ENCODE measurements at places on chromosomes 3 and 15.

- DNase-seq, result no peak
Measured at GRCh38 chr15:60721257-60721626, 242.3 kb upstream of the ICE2 start.

DNA sequence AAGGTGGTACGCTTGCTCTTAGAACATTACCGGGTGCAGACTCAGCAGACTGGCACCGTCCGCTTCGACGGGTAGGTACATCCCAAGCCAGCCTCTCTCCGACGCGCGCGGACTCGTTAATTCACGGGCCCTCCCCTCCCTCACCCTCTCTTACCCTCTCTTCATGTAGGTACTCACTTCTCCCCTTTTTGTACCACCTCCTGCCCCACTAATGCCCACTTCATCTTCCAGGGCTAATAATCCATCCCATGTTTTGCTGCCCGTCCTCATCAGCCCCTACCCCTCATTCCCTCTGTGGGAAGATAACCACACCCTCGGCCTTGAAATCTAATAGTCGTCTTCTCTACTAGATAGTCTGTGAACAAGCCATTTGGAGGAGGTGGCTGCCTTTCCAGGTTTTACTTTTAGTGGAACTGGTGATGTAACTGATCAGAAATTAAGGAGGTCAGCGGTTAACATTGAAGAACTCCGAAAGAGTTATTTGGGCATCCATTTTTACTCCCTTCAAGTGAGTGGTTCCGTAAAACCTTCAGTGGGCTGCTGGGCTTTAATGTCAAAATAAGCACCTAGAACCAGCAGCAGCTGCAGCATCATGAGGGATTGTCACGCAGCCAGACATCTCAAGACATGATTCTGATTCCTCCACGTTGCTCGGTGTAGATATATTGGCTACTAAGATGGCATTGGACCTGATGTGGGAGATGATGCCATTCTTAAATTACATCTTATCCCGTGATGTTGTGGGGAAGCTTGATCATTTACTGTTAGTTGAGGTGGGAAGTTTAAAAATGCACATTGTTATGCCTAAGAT lies 1.3 kb downstream of the FEM1B start:
- no peak for DNase-seq

DNA sequence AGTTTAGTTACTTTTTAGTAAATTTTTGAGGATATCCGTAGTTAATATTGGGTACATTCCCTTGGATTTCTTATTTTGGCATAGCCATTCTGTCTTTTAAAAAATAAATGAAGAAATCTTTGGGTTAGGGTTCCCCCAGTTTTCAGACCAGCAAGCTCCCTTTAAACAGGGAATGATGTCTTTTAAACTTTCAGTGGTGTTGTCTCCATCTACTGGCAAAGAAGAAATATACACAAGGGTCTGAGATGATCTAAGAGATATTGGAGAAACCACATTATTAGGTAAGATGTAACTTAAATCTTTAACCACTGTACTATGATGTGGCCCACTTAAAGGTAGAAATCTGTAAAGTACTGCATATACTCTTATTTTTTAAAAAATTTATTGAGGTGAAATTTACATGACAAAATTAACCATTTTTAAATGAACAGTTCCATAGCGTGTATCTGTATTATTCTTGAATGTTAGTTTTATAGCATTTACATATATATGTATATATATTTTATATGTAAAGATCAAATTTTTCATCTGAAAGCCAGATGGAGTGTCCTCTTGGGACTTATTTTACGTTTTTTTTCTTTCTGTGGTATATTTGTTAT lies 35.1 kb upstream of the EIF3J start:
- DNase-seq, result peak; percentile 8

DNA sequence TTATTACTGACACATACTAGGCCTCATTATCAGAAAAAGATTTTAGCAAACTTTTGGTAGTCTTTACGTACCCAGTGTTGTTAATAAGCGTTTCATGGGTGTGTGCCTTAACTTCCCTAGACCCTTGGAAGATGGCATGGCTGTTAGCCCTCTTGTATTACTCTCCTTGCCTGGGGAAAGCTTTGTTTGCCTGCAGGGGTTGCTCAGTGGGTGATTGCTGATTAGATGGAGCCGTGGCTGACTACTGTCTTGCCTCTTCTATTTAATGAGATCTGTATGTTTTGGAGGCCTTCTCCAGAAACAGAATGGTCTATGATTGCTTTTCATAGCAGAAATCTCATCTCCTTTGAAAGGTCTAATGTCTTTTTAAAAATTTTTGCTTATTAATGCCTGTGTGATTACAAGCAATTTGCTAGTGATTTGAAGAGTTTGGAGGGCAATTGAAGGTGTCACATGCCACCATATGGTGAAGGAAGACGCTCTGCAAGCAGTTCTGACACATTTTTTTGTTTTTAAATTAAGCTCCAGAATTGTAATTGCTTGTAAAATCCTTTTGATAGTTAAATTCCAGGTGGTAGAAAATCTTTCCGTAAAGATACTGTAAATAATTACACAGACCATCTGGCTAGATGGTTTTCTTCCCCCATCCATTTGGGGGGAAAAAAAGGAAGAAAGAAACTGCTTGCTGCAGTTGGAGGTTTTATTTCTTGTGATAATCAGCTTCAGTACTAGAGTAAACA lies 11.4 kb upstream of the C3orf20 start:
- DNase-seq, result no peak

DNA sequence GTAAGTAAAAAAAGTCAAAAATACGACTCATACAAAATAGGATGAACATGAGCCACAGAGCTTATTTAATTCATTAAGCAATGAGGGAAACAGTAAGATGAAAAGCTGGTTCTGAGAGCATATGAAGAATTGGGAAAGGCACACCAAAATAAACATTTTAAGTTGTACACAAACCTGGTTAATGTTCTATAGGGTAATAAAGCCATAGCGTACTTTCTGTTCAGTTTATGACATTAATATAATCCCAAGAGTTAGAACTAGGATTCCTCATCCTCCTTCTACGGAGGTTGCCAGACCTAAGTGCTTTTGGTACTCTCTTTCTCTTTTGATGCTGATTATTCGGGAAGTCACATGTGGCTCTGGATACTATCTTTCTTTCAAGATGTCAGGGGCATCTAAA lies 41.4 kb downstream of the CLEC3B start:
- DNase-seq, result no peak

- no peak for DNase-seq
Measured at GRCh38 chr15:51327081-51327480, 11.3 kb downstream of the CYP19A1 start.

- no peak for DNase-seq
Measured at GRCh38 chr15:68552344-68552743, 26.4 kb upstream of the CORO2B start.

GRCh38 chr15:60371175-60372051 lies 26.4 kb downstream of the ANXA2 start:
- no peak for DNase-seq

DNA sequence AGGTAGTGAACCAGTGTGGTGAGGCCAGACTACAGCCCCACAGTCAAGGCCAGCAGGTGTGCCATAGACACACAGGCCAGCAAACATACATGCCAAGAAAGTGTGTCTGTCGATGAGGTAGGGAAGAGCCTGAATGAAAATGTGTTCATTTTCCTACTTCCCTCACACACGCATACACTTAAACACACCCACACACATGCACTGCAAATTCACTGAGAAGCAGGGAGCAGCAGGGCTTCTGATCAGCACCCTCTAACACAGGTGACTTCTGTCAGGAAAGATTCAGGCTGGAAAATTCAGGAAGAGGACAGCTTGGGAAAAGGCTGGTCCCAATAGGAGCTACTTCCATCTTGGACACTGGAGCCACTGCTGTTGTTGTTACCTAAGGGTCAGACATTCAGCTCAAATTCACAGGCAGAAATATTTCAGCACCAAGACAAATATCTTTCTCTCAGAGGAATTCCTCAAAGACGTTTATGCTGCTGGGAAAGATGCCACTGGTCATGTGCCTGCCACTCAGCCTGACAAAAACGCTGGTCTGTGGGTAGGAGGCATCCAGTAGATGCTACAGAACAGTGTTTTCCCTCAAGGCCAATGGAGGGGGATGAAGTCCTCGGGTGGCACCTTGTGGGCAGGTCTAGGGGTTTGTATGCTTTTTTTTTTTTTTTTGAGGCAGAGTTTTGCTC lies 40.9 kb upstream of the LARS2 start:
- no peak for DNase-seq

DNA sequence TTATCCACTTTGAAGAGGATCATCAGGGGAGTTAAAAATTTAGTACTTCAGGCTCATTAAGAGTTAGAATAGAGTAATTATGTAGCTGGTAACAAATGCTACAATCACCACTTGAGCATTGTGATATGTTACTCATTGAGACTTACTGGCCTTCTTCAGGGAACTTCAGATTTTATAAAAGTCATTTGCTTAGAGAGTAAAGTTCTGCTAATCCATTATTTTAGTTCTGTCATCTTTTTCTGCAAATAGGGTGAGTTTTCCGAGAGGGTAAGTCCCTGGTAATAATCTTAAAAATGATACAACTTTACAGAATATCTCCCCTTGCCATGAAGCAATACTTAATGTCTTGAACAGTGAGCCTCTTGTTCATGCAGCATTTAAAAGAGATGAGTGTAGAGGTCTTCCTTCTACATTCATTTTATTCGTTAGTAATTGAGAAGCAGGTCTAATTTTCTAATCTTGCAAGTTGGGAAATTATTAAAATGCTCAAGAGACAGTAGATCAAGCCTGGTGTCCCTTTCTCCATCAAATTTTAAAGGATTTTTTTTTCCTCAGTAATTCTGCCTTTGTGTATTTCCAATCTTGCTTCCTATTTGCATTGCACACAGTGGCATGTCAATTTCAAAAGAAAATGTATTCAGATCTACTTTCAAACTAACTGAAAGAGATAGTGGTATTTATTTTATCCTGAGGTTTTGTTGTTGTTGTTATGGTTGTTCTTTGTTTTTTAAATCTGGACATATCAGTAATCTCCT lies 52.6 kb downstream of the MBNL1 start:
- no peak for DNase-seq

GRCh38 chr3:152199102-152199840 lies 69.5 kb upstream of the MBNL1 start:
- peak; percentile 73 for DNase-seq

DNA sequence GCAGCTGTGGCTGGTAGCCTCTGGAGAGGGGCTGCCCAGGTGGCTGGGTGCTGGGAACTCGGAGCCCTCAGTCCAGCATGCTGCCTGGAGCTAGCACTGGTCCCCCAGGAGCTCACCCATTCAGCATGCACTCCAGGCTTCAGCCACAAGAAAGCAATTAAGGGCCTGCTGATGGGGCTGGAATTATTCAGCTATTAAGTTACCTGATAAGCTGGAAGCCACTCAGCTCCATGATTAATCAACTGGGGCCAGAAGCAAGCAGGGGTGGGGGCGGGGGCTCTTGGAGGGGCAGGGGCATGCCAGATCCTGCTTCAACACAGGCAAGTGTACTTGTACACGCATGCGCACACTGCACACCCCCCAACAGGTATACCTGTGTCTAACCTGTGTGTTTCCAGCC lies 22.1 kb upstream of the TMEM115 start:
- DNase-seq, result no peak

GRCh38 chr15:69897471-69898237 lies 200.1 kb downstream of the TLE3 start:
- DNase-seq, result no peak

- DNase-seq, result no peak
Measured at GRCh38 chr3:105899516-105899915, 30.7 kb upstream of the CBLB start.

- no peak for DNase-seq
Measured at GRCh38 chr3:20073683-20074082, 33.4 kb downstream of the KAT2B start.

- DNase-seq, result no peak
Measured at GRCh38 chr3:170572665-170573253, 13.1 kb downstream of the SLC7A14 start.

DNA sequence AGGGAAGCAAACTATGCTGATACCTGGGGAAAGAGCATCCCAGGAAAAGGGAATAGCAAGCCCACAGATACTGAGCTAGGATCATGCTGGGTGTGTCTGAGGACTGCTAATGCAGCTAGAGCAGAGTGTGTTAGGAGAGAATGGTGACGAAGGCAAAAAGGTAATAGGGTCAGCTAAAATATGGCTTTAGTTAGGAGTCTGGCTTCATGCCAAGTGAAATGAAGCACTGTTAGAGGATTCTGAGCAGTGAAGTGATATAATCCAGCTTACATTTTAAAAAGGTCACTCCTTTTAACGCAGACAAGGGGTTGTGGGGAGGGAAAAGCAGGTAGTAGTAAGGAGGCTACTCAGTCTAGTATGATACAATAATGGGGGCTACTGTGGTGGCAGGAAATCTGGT lies 30.4 kb downstream of the SECISBP2L start:
- no peak for DNase-seq

DNA sequence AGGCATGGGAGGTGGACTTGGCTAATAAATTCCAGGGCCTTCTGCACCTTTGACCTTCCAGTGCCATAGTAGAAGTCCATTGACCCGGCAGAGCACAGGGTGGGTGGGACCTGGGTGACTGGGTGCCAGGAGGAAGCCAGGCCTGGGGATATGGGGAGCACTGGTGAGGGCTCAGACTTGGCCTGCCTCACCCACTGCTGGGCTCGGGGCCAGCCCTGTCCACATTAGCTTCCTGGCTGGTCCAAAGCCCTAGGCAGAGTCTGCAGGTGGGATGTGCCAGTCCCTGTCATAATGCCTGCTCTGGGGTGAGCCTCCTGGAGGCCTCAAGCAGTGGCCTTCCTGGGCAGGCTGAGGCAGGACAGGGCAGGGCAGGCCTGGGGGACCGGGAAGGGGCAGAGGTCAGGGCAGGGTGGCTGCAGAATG lies 38.1 kb upstream of the CHRNB4 start:
- no peak for DNase-seq

GRCh38 chr15:44596511-44597010 lies 59.6 kb downstream of the EIF3J start:
- DNase-seq, result no peak

DNA sequence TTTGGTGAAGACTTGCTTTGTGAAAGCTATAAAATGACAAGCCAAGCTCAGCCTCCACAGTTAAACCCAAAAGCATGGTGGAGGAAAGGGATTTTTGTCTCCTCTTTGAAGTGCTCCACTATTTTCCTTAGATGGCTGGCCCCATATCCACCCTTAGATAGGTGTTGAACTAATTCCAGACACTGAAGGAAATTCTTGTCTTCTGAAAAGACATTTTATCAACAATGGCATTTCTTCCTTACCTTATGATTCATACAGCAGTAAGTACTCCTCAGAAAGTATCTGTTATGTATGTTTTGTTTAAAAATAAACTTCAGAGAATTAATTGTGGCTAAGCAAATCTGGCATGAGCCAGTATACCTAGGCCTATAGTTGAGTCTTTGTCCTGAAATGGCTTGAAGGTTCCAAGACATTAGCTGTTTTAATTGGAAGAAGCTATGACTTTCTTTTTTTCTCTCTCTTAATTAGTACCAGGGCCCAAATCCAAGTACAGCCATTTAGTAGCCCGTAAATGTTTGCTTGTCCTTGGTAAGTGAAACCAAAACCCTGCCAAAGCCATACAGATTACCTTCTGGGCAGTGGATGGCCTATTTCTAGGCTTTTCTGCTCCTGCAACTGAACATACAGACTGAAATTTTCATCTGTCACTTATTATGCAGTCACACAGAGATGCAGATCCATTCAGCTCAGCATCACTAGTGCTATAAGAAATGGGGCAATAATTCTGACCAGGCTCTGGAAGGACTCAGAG lies 5.1 kb upstream of the BFSP2 start:
- DNase-seq, result no peak

- DNase-seq, result no peak
Measured at GRCh38 chr15:28900892-28901586, 15.3 kb downstream of the APBA2 start.

Data from thymus (tissue), 14 donors.